Skeletal muscle cell (primary cell): ENCODE measurements at places on chromosomes 7 and 10.

- peak; percentile 62 for DNase-seq
Measured at GRCh38 chr7:94289071-94289470, 105.6 kb upstream of the COL1A2 start.

DNA sequence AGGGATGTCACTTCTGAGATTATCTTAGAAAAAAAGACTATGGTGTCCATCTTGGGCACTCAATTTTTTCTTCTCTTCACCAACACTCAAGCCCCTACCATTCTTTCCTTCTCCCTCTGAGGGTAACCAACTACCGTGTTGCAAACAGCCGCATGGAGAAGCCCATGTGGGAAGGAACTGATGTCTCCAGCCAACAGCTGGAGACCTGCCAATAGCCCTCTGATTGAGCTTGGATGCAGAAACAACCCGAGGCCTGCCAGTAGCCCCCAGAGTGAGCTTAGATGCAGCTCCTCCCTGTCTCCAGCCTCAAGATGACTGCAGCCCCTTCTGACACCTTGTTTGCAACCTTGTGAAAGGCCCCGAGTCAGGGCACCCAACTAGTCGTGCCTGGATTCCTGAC is 36.4 kb upstream of the CHCHD3 start:
- DNase-seq, result no peak

DNA sequence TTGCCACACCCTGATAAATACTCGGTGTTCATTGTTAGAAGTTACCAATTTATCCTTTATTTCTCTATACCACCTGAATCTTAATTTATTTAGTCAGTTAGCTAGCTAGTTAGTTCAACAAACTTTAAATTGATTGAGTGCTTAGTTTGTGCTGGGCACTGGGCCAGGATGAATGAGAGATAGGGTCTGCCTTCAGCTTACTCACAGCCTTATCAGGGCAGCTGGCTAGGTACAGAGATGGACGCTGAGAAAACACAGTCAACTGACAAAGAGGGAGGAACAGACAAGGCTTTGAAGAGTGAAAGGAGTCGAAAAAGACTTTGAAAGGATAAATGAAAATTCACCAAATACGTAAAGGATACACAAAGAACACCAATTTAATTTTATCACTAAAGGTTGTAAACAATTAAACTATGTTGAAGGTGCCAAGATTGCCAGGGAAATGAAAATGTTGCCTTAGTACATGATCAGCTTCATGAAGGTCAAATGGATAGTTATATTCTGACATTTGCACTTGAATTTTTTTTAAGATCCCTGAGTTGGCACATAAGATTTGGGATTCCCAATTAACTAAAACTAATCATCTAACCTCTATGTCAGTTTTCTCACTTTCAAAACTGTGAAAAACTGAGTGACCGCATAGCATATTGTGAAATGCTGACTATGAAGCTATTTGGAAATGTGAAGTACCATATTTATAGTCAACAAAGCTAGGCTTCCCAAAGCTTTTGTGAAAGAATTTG is 2.1 kb downstream of the CAV2 start:
- DNase-seq, result no peak

DNA sequence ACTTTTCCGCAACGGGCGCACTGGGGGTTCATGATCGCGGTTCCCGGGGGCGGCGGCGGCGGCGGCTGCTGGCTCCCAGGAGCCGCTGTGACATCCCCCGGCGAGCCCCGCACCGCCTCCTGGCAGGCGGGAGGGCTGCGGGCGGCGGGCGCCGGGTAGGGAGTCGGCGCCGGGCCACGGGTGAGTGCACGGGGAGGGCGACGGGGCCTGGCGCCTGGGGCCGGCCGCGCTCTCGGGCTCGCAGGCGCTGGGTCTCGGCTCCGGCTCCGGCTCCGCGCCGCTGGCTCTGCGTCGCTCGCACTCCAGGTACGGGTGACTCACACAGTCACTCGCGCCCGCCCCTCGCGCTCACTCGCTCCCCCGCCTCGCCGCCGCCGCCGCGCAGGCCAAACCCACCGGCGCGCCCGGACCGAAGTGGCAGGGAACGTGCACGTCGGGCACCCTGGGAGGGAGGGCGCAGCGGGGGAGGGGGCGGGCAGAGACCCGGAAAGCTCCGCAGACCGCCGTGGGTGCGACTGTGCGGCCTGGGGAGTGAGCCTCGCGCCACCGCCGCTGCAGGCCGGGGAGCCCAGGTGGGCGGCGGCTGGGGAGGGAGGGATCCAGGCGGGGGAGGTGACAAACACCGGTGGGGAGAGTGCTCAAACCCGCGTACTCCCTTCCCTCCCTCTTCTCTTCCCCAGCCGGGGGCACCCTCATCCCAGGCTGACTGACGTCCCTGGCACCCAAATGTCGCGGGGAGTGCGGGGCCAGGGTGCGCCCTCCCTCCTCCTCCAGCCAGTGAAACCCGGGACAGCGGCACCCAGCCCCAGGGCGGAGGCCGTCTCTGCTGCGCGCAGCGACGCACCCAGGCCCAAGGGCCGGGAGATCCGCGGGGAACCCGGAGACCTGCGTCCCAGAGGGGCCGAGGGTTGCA is 276.9 kb upstream of the NEBL start:
- DNase-seq, result no peak

DNA sequence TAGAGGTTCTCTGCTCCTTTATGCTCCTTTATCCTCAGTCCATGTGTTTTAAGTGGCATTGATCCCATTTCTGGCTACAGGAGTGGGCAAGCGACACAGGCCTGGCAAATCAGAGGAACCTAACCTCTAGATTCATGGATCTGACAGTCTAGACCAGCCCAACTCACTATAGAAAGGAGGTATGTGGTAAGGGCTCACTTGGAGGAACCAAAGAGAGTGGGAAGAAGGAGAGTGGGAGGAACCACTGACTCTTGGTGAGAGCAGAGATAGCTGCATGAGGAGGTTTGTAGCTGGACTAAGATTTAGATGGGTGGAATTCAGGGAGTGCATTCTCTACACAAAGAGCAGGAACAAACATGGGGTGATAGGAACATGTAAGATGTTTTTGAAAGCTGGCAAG is 11.6 kb upstream of the FRAT1 start:
- no peak for DNase-seq

GRCh38 chr7:39623732-39624441 is 515 bp downstream of the RALA start:
- DNase-seq, result no peak

- no peak for DNase-seq
Measured at GRCh38 chr7:169276-170172, 22.8 kb upstream of the FAM20C start.

DNA sequence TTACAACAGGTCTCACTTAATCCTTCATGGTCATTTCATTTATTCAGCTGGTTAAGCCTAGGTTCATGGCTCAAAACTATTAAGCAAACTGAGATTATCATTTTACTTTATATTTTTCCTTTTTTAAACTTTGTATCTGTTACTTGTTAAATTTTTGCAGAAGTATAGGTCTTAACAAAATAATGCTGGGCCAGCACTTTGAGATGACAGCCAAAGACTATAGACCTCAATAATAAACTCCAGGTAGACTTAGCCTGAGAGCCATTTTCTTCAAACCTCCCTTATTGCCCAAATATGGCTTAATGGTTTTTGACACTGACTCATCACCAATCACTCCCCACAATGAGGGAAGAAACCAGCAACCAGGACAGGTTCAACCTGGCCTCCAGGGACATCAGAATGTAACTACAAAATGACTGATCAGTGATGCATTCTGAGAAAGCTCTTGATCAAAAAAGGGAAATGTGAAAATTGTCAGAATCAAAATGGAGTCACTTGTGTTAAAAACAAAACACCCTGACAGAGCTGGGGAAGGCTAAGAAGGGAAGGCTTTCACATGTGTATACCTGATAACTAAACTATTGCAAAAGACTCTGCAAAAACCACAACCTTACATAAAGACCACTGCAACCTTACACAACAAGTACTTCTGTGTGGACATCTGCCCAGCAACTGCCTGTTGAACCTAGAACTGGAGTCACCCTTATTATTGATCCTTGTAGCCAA is 2.1 kb upstream of the CCDC126 start:
- DNase-seq, result no peak

- no peak for DNase-seq
Measured at GRCh38 chr7:128910569-128910945, at the start of gene KCP. TSS of gene KCP (minus strand) at chr7:128910709. CDS start at chr7:128910676, 33 bp downstream.

DNA sequence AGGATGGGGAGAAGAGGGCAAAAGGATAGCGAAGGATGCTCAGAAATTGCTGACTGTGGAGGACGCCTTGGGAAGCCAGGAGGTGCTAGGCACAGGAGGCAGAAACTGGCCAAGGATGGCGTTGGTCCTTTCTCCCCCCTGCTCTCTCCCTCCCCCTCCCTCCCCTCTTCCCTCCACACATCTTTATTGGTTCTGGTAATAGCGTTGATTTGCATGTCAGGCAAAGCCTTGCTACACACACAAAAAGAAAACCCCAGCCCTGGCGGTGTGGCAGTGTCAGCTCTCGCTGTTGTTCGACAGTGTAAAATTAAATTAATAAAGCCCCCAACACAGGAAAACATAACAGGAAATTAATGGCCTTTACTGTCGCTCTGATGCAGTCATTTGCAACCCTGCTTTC is 47.2 kb downstream of the PAX2 start:
- DNase-seq, result no peak

GRCh38 chr7:4010061-4010605 is 672.0 kb upstream of the FOXK1 start:
- DNase-seq, result no peak

DNA sequence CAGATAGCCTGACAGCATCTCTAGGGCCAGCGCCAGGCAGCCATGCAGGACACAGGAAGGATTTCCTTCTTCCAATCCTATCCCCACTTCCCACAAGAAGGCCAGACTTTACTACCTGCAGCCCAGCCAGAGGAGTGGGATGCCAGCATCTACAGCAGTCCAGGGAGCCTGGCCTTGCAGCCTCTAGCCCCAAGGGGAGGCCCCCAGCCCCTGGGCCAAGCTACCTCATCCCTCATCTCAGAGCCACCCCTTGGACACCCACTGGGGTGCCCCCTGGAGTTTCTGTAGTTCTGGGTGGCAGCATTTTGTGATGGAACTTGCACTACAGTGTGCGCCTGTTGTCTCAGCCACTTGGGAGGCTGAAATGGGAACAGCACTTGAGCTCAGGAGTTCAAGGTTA is 170.8 kb upstream of the PODXL start:
- DNase-seq, result no peak

DNA sequence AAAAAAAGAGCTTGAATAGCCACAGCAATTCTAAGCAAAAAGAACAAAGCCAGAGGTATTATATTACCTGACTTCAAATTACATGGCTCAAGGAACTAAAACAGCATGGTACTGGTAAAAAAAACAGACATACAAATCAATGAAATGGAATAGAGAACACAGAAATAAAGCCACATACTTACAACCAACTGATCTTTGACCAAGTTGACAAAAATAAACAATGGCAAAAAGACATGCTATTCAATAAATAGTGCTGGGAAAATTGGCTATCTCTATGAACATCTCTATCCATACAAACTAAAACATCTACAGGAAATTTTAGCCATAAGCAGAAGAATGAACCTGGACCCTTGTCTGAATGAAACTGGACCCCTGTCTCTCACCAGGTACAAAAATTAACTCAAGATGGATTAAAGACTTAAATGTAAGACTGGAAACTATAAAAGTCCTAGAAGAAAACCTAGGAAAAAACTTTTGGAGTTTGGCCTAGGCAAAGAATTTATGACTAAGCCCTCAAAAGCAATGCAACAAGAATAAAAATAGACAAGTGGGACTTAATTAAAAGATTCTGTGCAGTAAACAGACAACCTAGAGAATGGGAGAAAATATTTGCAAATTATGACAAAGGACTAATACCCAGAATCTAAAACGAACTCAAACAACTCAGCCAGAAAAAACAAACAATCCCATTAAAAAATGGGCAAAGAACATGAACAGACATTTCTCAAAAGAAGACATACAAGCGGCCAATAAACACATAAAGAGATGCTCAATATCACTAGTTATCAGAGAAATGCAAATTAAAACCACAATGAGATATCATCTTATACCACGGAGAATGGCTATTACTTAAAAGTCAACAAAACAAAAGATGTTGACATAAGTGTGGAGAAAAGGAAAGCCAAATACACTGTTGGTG is 72.8 kb upstream of the DDC start:
- no peak for DNase-seq

DNA sequence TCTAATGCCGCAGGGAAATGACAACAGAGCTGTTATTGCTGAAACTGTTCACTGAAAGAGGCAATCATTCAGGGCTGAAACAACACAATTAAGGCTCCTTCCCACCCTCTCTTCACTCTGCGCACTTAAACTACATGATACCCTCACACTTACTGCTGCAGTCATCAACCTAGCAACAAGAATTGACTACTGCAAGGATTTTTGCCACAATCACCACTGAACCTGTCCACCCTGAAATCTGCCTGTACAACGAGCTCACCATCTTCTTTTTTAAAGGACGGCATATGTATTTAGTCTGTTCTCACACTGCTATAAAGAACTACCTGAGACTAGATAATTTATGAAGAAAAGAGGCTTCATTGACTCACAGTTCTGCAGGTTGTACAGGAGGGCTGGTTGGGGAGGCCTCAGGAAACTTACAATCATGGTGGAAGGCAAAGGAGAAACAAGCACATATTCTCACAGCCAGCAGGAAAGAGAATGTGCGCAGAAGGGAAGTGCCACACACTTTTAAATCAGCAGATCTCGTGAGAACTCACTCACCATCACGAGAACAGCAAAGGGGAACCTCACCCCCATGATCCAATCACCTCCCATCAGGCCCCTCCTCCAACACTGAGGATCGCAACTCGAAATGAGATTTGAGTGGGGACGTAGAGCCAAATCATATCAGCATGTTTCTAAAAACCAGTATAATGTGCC is 131.7 kb downstream of the SORCS1 start:
- no peak for DNase-seq

- no peak for DNase-seq
Measured at GRCh38 chr10:124719213-124719851, 24.8 kb downstream of the FAM53B start.

DNA sequence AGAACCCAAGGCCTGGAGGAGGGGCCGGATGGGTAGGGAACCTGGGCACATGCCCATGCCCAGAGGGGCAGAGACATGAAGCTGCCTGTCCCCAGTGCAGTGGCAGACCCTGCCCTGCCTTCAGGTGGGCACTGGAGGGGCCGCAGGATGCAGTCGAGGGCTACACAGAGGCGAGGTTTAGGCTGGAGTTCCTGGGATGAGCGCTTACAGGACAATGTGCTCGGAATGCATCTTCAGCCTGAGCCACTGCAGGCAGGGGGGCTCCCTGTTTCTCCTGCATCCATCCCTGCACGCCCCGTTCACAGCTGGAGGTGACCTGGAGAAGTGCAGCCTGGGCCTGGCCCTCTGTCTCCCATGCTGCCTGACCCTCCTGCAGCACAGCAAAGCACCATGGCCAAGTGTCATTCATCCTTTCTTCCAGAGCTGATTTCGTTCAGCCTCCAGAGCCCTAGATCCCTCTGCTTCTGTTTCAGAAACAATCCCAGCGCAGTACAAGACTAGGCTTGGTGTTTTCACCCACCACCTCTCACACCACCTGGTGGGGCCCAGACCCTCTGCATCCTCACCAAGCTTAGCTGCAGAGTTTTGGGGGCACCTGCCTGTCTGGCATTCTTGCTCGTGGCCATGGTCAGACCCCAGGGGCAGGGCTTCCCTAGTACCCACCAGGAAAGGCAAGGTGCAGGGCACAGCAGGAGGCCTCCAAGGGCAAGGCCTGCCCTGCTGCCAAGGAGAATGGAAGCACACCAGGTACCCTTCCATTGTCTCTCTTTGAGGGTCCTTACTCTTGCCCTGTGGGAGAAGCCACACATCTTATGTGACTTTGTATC is 311.9 kb downstream of the TCERG1L start:
- no peak for DNase-seq
